ENCODE measurements at places on chromosomes 16 and 17.

GRCh38 chr17:19003543-19004420, 782 bp downstream of the FAM83G start:
- no peak for DNase-seq

DNA sequence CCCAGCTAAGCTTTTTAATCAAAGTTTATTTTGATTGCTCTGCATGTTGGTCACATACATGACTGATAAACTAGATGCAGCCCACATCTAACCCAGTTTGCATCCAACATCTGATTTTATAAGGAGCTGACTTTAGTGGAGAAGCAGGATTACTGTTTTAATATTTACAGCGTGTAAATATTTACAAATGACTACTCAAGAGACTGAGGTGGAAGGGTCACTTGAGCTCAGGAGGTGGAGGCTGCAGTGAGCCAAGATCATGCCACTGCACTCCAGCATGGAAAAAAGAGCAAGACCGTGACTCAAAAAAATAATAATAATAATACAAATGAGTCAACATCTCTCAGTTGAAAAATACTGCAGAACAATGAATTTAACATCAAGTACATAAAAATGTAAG, 50.8 kb downstream of the PARN start:
- DNase-seq, result no peak

DNA sequence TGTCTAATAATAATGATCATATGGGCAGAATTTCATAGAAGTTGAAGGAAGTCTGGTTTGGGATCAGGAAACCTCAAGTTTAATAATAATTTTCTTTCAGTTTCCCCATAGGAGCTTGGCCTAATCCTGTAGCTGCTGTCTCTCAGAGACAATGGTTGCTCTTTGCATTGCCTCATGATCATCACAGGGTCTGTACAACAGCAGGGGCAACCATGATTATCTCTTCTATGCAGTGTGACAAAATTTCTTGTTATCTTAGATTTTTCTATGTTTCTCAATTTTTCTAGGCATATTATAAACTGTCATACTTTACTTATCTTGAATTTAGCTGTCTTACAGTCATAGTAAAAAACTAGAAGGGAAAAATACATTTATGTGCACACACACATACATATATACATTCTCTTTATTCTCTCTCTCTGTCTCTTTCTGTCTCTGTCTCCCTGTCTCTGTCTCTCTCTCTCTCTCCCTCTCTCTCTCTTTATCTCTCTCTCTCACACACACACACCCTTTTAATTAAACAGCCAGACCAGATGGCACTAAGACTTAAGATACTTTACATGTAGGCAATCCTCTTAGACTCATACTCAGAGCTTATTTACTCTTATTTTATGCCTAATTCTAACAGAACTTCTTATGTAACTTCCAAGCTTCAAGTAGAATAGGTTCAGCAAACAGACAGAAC, 30.5 kb downstream of the SMIM36 start:
- no peak for DNase-seq

DNA sequence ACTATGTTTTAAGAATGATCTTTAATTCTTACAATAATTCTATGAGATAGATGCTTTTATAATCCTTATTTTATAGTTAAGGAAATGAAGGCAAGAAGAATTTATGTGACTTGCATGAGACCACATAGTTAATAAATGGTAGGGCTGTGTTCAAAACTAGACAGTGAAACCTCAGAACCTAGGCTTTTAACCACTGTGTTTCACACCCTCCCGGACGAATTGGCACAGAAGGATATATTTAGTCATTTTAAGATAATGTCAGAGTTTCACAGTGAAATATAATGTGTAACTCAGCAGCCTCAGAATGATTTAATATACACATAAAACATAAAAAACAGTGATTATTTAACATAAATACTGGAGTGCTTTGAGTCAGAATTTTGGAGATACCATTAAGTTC, 57.0 kb downstream of the NSRP1 start:
- DNase-seq, result no peak

- no peak for DNase-seq
Measured at GRCh38 chr16:81814751-81815428, 35.8 kb downstream of the PLCG2 start.

- DNase-seq, result no peak
Measured at GRCh38 chr17:79798299-79799173, 1.7 kb upstream of the CBX8 start.

DNA sequence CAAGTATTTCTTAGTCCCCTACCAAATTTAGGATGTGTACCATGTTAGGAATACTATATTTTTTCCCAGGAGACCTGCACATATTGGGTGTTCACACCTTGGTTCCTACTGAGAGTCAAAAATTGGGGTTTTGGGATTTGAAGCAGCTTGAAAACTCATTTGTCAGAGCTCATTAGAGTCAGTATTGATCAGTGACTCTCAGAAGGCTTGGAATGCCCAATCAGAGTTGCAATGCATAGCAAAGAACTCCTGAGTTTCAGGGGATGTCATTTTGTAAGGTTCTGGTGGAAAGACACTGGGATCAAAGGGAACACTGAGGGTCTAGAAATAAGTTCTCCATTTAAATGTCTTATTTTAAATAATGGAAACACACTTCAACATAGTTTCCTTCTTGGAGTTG, 5.1 kb downstream of the HLF start:
- DNase-seq, result no peak

DNA sequence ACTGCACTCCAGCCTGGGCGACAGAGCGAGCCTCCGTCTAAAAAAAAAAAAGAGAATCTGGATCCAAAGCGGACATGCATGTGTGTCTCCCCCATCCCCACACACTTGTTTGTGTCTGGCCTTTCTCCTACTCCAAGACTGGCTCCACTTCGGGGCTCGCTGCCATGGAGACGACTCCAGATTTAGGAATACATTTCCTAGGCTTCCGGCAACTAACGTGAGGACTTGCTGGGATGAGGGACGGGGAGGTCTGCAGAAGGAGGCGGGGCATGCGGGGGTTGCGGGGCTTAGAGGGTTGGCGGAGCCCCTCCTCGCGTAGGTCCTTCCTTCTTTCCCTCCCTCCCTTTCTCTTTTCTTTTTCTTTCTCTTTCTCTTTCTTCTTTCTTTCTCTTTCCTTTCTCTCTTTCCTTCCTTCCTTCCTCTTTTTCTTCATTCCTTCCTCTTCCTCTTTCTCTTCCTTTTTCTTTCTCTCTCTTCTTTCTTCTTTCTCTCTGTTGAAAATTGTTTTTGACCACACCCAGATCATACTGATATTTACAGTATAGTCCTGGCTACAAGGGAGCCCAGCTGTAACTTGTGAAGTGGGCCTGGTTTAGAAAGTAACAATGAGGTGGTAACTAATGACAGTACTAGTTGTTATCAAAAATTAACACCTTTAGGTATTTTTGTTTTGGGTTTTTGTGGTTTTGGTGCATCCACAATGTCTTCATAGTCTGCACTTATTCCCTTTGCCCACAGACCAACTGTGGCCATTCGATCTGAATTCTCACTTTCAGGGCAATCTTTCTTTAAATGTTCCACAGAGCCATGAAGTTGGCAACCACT, 25.2 kb downstream of the MIS12 start:
- no peak for DNase-seq

DNA sequence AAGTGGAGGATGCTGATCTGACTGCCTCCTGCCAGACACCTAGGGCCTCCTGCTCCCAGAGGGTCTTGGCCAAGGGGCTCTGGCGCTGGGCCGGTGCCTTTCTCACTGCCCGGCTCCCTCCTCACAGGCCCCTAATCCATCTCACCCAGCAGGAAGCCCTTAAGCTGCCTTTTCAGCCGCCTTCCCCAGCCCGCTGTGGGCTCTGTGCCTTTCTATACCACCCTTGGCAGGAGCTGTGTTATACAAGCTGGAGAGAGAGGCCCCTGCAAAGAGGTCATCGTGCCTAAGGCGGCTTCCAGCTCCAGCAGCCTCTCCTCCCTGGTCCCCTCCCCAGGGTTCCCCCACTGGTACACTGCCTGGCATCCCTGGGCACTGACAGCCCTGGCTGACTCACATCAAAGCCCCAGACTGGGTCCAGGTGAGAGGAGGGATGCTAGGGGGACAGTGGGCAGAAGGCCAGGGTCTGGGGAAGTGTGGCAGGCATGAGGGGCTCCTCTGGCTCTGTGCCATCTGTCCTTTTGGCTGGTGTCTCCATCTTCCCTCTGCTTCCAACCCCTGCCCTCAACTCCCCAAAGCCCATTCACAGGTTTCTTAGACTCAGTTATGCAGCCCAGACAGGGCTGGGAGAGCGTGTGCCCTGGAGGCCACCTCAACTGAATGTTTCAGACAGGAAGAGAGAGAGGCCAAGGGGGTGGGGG, 15.3 kb upstream of the FZD2 start:
- no peak for DNase-seq

DNA sequence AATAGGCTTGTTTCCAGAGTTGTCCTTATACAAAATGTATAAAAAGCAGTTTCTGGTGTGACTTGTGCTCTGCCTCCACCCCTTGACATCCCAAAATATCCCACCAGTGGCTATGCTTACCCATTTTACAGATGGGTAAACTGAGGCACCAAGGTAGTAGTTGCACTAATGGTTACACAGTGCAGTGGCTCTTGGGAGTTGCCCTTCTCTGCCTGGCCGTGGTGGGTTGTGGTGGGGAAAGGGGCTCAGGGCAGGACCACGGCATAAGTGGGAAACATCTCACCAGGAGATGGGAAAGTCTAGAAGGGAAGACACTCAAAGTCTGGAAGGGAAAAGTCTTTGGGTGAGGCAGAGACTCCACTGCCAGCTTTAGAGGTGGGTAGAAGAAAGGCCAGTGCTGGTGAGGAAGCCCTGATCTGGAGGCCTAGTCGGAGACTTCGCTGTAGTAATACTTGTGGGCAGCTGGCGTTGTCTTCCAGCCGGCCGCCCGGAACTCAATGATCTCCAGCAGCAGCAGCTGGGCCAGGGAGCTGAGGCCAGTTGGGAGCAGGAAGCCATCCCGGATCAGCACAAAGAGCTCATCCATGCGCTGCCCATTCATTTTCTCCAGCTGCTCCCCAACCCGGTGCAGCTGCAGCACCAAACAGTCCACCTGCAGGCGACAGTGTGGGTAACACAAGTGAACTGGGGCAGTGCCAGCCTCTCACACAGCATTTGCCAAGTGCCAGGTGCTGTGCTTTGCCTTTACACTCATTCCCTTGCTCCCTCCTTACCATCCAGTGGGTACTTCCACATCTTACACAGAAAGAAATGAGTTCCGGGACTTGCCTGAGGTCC, 4.5 kb downstream of the MIF4GD start:
- DNase-seq, result no peak

DNA sequence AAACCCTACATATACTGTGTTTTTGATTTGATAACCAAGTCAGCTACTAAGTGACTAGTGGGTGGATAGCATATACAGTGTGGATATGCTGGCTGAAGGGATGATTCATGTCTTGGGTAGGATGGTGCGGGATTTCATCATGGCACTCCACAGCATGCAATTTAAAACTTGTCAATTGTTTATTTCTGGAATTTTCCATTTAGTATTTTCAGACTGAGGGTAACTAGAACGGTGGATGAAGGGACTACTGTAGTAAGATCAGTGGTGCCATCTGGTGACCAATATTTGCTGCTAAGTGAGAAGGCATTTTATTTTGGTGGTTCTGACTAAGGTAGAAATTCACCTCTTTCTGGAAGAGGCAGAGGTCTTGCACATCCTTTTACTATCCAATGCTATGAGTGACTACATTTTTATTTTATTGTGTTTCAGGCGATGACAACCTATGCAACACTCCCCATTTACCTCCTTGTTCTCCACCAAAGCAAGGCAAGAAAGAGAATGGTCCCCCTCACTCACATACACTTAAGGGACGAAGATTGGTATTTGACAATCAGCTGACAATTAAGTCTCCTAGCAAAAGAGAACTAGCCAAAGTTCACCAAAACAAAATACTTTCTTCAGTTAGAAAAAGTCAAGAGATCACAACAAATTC, 3.1 kb downstream of the CDC6 start:
- peak; percentile 72 for DNase-seq

- DNase-seq, result peak; percentile 90
Measured at GRCh38 chr17:27294689-27295630, 1.0 kb downstream of the WSB1 start.

DNA sequence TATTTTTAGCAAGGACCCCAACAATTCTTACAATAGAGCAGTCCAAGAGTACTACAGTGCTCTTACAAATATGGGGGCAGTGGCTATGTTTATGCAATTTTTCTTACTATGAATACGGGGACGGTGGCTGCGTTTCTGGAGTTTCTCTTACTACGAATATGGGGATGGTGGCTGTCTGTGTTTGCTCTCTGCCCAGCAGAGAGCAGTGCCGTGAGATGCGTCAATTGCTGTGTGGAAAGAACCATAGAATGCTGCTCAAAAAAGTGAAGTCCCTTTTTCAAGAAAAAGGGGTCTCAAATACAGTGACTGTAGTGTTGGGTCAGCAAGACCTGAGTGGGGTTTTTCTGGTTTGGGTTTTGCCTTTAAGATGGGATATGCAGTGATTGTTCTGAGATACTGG, 53.9 kb downstream of the KNOP1 start:
- no peak for DNase-seq

GRCh38 chr17:9220398-9221146, 199.3 kb downstream of the NTN1 start:
- DNase-seq, result no peak

GRCh38 chr16:49924078-49924477, 68.2 kb upstream of the ZNF423 start:
- DNase-seq, result no peak

DNA sequence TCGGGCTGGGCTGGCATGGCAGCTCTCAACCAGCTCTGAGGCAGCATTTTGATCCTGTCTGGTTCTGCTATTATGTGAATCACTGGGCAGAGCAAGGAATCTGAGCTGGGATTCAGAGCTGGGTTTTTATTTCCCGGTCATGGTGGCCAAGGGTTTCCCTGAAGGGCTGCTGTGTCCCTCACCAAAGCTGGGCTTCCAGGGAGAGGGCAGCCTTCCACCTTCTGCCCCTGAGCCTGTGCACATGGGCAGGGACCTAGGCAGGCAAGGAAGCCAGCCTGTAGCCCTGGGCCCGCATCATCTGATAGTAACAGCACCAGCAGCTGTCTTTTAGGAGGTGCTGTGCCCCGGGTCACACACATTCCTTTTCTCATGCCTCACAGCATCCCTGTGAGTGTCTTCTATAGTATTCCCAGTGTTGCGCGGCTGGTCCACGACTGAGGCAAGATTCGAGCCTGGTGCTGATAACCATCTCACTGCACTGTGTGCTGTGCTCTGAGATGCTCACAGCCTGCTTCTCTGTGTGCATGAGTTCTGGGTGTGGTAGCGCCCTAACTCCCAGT, 85.3 kb upstream of the PLCG2 start:
- no peak for DNase-seq

GRCh38 chr16:80300456-80300855, 240.3 kb upstream of the DYNLRB2 start:
- no peak for DNase-seq
